ENCODE measurements at places on chromosomes 2 and 18.

- DNase-seq: no peak
Observed at GRCh38 chr18:7754725-7755181, 187.6 kb downstream of the PTPRM start.

GRCh38 chr18:79601234-79601633 lies 78.4 kb upstream of the CTDP1 start:
- DNase-seq: no peak

DNA sequence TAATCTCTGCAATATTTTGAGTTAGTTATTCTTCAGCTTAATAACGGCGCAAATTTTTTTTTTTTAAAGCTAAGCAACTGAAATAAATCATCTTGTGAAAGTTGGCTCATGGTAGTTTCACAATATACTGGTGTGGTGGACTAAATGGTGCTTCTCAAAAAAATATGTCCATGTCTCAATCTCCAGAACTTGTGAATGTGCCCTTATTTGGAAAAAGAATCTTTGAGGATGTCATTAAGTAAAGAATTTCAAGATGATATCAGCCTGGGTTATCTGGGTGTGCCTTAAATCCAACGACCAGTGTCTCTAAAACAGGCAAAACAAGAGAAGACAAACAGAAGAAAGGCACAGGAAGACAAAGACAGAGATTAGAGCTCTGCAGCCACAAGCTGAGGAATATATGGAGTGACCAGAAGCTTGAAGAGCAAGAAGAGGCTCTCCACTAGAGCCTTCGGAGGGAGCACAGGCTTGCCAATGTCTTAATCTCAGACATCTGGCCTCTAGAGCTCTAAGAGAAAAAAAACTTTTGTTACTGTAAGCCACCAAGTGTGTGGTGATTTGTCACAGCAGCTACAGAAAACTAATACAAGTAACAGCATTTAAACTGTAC lies 71.4 kb downstream of the HNMT start:
- DNase-seq: no peak

DNA sequence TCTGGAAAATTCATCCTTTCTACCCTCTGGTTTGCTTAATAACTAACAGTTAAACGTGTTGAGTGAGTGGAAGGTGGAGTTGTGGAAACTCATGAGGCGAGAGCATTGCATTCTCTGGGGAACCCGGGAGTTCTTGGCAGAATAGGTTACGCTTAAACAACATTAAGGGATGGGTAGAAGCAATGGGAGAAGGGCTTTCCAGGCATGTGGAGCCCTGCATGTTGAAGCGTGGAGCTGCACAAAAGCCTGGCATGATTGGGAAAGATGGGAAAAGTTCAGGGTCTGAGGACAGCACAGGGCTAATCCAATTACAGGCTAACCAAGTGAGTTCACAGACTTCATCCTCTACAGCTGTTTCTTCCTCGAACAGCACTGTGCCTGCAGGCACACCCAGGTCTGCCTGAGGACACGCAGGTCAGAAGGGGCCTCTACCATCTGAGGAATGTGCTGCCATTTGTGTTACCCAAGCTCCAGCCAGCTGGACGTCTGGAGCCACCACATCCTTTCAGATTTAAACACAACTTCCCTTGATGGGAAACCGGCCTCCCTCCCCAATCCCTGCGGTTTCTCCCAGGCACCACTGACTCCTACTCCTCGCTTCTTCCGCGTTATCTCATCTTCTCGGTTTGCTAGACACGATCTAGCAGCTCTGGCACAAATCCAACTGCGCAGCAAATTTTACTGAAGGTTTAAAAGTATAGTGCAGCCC lies 164.2 kb downstream of the ANTXR1 start:
- no peak for DNase-seq

- DNase-seq: no peak
Observed at GRCh38 chr2:29456429-29456828, 341.2 kb downstream of the CLIP4 start.

GRCh38 chr18:50638884-50639420 lies 79.1 kb downstream of the MAPK4 start:
- peak; percentile 79 for DNase-seq

GRCh38 chr18:13100942-13101658 lies 109.9 kb downstream of the CEP192 start:
- DNase-seq: no peak

- DNase-seq: no peak
Observed at GRCh38 chr2:198322275-198322674, 517.9 kb downstream of the PLCL1 start.

GRCh38 chr2:151886241-151886640 lies 58.0 kb upstream of the ARL5A start:
- DNase-seq: peak; percentile 9

GRCh38 chr2:164920430-164920829 lies 34.9 kb downstream of the SLC38A11 start:
- DNase-seq: peak; percentile 3

- no peak for DNase-seq
Observed at GRCh38 chr2:30938196-30938595, 130.9 kb upstream of the CAPN13 start.

- DNase-seq: no peak
Observed at GRCh38 chr2:190235101-190235500, 84.5 kb downstream of the HIBCH start.

DNA sequence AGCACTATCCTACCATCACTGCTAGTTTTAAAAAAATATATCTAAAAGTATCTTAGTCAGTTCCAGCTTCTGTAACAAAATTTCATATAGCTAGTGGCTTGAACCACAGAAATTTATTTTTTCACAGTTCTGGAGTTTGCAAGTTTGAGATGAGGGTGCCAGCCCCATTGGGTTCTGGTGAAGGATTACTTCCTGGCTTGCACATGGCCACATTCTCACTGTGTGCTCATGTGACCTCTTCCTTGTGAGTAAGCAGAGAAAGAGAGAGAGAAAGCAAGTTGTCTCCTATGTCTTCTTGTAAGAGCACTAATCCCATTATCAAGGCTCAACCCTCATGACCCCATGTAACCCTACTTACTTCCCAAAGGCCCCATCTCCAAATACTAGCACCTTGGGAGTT lies 158.9 kb downstream of the DOK6 start:
- DNase-seq: no peak

GRCh38 chr18:71707985-71708500 lies 836.1 kb downstream of the CBLN2 start:
- no peak for DNase-seq

DNA sequence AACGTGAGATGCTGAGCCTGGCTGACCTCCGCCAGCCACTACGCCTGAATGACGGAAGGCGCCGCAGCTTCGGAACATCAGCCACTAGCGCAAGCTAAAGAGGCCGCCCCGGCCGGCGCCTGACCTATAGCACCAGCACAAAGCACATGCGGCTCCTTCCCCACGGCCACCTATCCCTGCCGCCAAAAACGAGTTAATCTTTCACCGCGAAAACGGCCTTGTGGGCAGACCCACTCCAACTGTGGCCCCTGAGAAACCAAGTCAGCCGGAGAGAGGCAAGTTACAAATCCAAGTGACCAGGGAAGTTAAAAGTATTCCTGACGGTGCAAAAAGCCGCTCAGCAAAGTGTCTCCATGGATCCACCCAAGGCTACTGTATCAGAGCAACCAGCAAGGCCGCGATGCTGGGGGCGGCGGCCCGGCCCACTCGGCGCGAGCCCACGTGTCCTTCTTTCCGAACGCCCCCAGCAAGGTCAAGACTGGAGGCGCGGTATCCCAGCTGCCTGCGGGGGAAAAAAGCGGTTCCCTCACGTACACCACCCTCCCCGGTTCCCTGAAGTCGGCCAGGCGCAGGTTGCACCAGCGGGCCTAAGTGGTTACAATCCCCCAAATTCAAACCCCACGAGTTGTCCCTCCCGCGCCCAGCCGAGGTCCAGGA lies 575 bp downstream of the HSPD1 start:
- peak; percentile 73 for DNase-seq

DNA sequence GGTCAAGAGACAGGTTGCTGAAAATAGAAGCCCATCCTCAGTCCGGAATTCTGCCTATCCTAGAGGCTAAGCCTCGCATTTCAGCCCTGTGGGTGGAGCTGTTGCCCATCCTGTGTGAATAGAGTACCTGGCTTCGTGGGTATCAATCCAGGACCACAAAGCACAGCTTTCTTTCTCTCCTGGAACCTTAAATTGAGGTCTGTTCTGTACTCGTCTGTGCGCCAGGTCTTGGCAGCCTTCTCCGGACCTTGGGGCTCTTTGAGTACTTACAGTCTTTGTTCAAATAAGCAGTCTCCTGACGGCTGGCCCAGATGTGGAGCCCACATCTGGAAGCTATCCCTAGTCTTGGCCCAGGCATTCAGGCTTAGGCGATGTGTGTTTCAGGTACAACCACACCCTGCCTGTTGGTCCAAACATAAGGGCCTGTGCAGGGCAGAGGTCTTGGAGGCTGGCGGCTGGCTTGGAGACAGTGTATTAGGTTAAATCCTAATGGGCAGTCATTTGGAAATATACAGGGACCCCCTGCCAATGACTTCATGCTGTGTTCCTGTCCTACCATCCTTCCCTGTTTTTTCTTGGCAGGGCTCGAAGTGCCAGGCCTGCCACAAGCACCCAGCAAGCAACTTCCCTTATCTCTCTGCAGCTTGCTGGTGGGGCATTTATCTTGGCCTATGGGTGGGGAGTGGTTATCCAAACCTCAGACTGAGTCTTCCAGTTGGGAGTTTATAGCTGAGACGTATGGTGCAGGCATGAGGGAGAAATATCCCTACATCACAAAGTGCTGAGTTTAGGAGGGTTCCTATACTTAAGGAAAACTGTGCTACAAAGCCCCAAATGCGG lies 294.1 kb downstream of the BCL2 start:
- DNase-seq: peak; percentile 62

- no peak for DNase-seq
Observed at GRCh38 chr2:86022661-86023365, 82.9 kb downstream of the POLR1A start.

GRCh38 chr18:25121442-25121841 lies 230.5 kb downstream of the ZNF521 start:
- DNase-seq: no peak
